LoVo (cell line): ENCODE measurements at places on chromosomes 6 and 20.

GRCh38 chr6:111565326-111566221 lies 40.1 kb downstream of the TRAF3IP2 start:
- no peak for DNase-seq

GRCh38 chr6:162179196-162179951 lies 548.2 kb downstream of the PRKN start:
- no peak for DNase-seq

GRCh38 chr20:46549188-46549972 lies 1.1 kb downstream of the OCSTAMP start:
- no peak for DNase-seq

DNA sequence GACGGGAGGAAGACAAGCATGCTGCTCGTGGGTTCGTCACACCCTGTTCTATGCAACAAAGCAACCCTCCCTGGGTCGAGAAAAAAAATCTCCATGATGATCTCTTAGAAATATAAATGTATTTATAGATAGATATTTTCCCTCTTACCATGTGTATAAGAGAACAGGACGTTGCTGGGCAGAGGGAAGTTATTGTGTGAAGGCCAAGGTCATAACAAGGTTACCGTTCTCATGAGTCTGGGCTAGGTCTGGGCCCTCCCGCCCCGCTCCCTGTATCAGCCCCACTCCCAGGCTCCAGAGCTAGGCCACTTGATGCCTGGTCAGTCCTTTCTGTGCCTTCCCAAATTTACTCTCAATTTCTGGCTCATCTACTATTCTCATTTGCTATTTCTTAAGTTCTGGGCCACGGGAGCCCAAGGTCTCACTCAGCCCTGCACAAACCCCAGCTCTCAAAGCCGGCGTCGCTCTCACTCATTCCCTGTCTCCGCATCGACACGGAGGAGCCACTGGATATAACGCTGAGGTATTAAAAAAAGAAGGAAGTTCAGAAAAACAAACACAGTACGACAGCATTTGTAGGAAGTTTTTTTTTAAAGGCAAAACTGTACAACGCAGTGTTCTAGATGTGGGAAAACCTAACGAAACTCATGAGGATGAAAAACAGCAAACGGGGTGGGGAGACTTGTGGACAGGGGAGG lies 96.8 kb downstream of the PSMG4 start:
- DNase-seq: no peak

DNA sequence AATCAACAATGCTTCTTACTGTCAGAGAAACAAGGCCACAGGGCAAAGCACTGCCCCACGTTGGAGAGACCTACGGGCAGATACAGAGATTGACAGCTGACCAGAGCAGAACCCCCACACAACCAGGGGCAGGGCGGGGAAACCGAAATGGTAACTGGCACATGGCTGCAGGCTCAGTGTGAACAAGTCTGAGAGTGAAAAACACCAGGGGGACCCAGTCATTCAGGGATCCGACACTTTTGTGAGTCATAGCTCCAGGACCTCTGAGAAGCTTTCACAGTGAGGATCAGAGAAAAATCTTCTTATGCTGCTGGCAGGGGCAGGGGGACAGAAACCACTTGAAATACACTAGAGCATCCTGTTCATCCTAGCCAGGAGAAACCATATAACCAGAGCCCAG lies 254.2 kb downstream of the C6orf118 start:
- no peak for DNase-seq

- DNase-seq: no peak
Measured at GRCh38 chr6:167781868-167782267, 44.8 kb upstream of the AFDN start.

DNA sequence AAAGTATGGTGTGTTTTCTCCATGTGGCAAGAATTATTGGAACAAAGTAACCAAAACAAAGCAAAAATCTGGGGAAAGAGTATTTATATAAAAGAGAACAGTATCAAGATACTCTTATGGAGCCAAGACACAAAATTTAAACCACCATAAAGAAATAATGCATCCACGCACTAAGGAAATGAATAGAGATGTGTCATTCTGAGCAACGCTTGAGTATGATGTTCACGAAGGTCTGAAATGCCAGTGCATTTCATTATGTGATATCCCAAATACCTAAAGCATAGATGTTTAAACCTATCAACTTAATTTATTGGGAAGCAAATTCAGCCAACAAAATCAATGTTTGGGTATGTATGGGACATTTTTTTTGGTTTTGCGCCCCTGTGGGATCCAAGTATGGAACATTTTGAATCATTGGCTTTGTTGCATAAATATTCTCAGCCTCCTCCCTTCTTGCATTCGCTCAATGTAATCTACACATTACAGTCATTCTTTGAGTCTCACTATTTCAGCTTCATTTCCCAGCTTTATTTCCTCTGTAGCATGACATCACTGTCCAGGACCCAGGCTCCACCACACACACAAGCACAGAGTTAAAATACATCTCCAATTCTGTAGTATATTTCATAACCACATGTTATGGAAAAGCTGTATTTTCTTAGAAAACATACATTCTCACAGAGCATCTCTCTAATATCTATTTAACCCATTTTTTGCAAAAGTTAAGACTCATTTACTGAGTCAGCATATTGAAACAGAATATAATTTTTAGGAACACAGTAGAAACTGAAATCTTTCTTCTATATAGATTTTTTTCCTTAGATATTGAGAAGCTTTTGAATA lies 11.6 kb upstream of the MOXD1 start:
- no peak for DNase-seq

DNA sequence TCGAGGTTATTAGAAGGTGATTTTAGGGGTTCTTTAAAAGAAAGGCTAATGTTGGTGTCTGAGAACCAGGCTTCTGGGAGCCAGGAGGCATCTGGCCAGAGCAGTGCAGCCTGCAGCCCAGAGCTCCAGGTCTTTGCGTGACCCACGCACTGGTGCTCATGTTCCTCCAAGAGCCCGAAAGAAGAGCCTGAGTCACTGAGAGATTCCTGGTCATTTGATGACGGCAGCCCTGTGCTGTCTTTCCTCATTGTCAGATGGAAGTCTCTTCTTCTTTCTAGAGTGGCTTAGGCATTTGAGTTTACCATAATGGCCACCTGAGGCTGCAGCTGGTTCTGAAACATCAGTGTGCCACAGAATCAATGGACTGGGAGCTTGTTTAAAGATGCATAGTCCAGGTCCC lies 46.4 kb downstream of the CD109 start:
- DNase-seq: no peak

GRCh38 chr6:155190677-155191076 lies 73.1 kb upstream of the CLDN20 start:
- DNase-seq: no peak

GRCh38 chr6:129871221-129871620 lies 10.1 kb upstream of the TMEM244 start:
- no peak for DNase-seq

DNA sequence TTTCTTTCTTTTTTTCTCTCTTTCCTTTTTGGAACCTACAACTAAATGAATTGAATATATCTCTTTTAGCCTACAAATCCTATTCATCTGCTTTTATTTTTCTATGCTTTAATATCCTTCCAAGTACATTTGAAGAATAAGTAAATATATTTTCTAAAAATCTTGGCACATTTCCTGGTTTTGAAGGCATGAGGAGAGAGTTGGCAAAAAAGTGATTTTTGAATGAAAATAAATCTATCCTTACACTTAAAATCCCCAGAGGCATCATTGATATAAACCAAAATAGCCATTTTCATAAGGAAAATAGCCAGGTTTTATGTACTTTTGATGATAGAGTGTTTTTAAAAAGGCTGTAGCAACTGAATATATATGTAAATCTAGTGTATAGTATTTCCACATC lies 69.0 kb downstream of the SAMD5 start:
- no peak for DNase-seq

- DNase-seq: no peak
Measured at GRCh38 chr6:108734271-108734922, 113.8 kb upstream of the ARMC2 start.

DNA sequence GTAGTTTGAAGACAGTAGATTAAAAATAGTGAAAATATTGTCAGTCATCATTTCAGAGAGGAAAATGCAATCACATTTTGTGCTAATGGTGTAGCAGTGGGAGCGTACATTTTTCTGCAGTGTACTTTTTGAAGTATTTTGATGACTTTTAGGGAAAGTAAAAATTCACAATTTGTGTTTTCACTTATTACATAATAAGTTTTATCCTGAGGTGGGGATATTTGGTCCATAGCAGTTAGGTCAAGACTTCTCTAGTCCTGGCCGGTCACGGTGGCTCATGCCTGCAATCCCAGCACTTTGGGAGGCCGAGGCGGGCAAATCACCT lies 122.3 kb downstream of the SASH1 start:
- DNase-seq: no peak

GRCh38 chr6:21628160-21628559 lies 34.6 kb downstream of the SOX4 start:
- no peak for DNase-seq

GRCh38 chr6:156169371-156169770 lies 607.8 kb upstream of the ARID1B start:
- DNase-seq: no peak

GRCh38 chr6:73169111-73169510 lies 56.2 kb downstream of the KHDC1L start:
- DNase-seq: no peak
